CMK (cell line): ENCODE measurements at places on chromosomes 6 and 20.

DNA sequence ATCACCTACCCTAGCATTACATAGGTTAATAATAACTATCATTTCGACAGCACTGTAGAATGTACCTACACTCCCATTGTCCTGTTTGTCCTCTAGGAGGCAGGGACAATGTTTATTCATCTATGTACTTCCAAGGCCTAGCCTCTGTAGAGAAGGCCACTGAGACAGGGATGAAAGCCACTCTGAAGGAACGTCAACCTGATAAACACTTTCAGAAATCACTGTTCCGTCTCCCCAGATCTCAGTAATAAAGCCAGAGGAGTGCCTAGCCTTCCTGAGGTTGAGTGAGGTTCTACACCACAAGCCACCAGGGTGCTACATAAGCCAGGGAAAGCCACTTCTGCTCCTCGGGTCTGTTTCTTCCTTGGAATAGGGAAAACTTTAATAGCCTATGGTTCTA lies 44.8 kb downstream of the POPDC3 start:
- DNase-seq: no peak

DNA sequence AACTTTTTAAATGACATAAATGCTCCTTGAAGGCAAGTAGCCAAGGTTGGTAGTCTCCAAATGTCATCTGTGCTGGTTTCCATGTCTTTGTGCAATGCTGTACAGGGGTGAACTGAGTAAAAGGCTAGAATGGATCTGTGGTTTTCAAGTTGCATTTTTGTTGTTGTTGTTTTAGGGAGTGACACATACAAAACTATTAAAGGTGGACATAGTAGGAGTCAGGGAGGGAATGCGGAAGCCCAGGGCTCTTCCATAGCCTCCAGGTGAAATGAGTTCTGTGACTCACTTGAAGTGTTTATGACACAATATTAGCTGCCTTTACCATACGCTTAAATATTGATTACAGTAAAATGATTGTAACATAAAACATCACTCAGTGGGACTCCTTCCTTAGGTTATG lies 22.5 kb upstream of the QKI start:
- DNase-seq: no peak

DNA sequence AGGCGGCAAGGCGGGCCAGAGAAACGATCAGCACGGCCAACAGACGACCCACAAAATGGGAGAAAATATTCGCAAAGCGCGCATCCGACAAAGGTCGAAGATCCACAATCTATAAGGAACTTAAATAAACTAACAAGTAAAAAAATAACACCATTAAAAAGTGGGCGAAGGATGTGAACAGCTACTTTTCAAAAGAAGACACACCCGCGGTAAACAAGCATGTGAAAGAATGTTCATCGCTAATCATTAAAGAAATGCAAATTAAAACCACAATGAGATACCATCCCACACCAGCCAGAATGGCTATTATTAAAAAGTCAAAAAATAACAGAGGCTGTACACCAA lies 117.8 kb upstream of the SIRPA start:
- DNase-seq: no peak

- DNase-seq: no peak
These were observed 23.3 kb upstream of the C6orf62 start for GRCh38 chr6:24742216-24742738.

DNA sequence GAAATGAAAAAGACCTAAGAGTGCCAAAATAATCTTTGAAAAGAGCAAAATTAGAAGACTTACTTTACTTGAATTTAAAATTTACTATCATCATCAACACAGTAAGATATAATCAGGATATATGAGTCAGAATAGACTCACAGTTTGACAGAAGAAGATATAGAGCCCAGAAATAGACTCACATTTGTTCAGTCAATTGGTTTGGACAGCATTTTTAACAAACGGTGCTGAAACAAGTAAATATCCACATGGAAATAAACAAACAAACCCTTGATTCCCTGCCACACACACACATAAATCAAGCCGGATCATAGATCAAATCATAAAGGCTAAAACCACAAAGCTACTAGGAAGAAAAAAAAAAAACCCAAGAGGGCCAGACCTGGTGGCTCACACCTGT lies 291.1 kb downstream of the ADGRG6 start:
- no peak for DNase-seq

DNA sequence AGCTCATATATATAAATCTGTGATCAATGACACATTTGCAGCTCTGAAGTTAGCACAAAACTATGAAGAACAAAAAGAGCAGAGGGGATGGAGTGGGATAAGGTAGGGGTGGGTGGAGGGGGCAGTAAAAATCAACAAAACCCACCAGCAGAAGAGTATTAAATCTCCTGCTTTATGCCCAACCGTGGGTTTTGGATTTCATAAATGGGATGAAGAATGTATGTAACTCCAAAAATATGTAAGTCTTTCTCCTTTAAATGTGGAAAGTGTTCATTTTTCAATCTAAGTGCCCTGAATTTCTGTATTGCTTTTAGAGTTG lies 480.3 kb upstream of the MARCKS start:
- DNase-seq: no peak

GRCh38 chr6:2734488-2735166 lies 16.1 kb downstream of the MYLK4 start:
- DNase-seq: no peak

GRCh38 chr6:45617441-45617840 lies 239.7 kb upstream of the SUPT3H start:
- no peak for DNase-seq

GRCh38 chr20:51725584-51726176 lies 42.5 kb downstream of the ATP9A start:
- no peak for DNase-seq

- no peak for DNase-seq
These were observed 42.3 kb upstream of the NR2E1 start for GRCh38 chr6:108123481-108123929.

DNA sequence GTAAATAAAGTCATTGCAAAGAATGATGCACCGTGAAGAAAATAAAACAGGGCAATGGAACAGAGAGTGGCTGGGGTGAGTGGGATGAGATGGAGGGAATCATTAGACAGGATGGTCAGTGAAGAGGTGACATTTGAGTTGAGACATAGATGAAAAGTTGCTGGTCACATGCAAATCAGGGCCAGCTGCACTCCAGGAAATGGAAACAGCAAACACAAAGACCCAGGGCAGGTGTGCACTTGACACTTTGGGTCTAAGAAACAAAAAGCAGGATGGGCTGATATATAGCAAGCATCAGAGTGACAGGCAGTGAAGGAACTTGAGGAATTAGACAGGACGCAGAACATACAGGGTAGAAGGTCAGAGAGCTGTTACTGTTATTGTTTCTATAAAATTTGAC lies 171.5 kb upstream of the RIPOR2 start:
- DNase-seq: no peak

- no peak for DNase-seq
These were observed 202.6 kb downstream of the NFATC2 start for GRCh38 chr20:51339721-51340450.

DNA sequence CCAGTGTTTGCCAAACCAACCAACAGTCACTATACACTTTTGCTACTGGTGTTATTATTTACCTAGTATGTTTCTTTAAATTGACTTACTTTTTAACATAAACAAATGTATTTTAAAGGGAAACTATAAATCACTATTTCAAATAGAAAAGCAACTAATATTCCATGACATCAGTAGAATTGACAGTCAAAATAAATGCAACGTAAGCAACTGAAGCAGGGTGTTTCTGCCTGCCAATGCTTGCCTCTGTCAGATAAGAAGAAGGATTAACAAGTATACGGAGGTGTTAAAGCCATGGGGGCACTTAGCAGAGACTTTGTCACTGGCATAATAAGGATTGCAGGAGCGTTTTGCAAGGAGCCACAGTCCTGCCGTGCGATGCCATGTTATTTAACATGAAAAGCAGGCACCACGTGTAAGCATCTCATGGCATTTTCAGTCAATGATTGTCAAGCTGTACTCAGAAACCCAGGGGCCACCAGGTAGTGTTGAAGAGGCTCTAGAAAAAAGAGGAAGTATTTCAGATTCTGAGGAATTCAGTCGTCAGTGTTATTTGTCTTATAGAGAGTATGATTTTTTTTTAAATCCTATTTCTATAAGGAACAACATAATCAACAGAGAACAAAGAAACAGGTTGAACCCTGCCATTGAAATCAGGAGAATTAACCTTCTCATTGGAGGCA lies 131.7 kb downstream of the BFSP1 start:
- no peak for DNase-seq
